Nucleus accumbens (tissue), 56 donors: ENCODE measurements at places on chromosomes 5 and 9.
A peak's percentile ranks its signal among the peaks of the same experiment; 100 is the strongest.

DNA sequence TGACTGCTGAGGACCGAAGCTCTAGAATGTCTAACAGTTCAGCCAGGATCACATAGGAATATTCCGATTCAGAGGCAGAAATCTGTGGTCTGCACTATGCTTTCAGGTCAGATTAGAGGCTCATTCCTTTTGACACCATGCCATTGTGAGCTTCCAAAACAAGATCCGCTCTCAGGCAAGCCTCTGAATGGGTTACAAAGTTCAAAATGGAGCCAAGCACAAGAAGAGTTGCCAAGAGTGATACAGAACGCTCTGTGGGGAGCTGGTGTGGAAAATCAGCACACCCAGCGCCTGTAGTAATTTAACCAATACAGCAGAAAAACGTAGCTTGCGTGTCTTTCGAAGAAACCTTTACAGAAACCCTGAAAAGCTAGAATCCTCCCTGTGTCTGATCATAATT lies 33.3 kb upstream of the FAT2 start:
- no peak for DNase-seq

DNA sequence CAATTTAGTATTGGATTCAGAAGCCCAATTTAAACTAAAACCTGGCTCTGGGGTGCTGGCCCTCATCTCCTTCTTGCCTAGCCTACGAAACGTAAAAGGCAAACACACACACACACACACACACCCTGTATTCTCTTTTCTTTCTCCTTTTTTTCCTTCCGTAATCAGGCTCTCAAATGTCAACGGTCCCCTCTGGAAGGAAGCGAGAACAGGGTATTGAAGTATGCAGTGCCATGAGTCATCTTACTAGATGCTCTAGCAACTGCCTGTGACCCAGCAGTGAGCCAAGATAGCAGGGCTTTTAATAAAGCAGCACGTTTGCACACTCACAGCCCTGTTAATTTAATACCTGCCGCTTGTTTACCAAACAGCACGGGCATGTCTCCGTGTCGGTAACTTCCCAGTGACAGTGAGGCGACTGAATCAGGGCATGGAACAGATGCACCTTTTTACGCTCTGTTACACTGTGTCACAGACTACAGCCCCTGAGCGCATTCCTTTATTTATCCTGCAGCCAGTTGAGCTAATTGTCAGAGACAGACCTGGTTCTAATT lies 243.8 kb downstream of the BNC2 start:
- no peak for DNase-seq

DNA sequence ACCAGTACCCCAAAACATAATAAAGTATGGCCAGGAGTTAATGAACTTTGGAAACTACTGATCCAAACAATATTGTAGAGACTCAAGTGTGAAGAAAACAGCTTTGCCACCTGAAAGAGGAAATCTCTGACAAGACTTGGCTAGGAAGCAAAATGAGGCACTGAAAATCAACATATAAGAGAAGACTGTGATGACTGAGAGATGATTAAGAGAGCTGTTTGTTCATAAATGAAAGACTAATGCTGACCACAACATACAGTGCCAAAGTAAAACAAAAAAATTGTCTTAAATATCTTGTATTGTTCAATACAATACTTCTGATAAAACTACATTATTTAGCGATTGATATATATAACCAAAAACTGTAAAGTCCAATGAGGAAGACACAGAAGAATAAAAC lies 7.2 kb downstream of the RC3H2 start:
- no peak for DNase-seq

DNA sequence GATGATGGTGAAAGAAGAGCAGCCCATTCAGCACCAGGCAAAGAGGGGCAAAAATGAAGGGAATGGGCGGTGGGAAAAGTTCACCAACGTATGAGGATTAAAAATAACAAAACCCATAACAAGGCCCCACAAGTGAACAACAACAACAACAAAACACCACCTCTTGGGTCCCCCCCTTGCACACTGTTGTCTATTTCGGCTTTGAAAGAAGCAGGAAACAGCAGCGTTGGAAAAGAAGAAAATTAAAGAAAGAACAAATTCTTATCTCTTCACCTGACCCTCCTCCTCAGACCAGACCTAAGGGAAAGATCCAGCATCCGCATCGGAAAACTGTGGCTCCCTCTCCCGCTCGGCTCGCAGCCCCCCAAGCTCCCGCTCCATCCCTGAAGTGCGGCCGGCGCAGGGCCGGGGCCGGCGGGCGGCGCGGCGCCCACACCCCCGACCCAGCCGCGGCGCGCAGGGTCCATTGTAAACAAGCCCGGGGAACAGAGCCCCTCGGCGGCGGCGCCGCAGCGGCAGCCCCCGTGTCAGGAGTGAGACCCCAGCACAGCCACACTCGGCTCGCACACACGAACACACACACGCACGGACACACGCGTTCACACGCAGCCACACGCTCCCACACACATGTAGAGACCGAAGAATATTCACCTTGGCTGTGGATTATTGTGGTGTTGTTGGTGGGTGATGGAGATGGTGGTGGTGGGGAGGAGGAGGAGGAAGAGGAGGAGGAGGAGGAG lies 535 bp downstream of the RFX3 start:
- peak; percentile 58 for DNase-seq

- no peak for DNase-seq
Measured at GRCh38 chr9:35905912-35906679, at the start of gene HRCT1. Gene HRCT1, plus strand, starts transcription at chr9:35906202. Its CDS starts 86 bp downstream, at chr9:35906288.

- no peak for DNase-seq
Measured at GRCh38 chr5:54862036-54862435, 123.4 kb downstream of the ESM1 start.

GRCh38 chr5:68271124-68271523 lies 55.6 kb downstream of the PIK3R1 start:
- DNase-seq, result no peak

DNA sequence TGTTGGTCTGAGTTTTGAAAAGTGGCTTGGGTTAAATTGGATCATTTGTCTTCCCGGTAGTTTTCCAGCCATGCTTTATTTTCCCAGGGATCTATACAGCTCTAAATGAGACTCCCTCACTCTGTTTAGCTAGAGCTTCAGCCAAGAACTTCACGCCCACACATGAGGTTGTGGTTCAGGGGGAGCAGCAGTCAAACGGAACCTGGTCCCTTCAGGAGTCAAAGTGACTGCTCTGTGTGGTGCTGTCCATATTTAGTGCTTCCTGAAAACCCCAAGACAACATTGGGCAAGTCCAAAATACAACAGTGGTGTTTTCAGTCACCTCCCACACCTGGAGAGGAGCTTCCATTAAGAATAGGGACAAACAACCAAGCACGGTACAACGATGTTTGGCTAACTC lies 90.5 kb downstream of the ANKH start:
- DNase-seq, result no peak

- DNase-seq, result no peak
Measured at GRCh38 chr5:131609774-131610173, 25.3 kb downstream of the RAPGEF6 start.

GRCh38 chr5:166369807-166370206 lies 1921.6 kb upstream of the WWC1 start:
- DNase-seq, result no peak

GRCh38 chr9:111144741-111145140 lies 106.5 kb upstream of the LPAR1 start:
- no peak for DNase-seq
